Stimulated activated CD4-positive, alpha-beta T cell treated with anti-CD3 and anti-CD28 coated beads, Interleukin-12 subunit alpha, Interleukin-12 subunit beta, amount 100 ng/mL, for 4 hours (primary cell): ENCODE measurements at places on chromosomes 6 and 20.

- no peak for DNase-seq
These were observed 15.6 kb upstream of the ZNF451 start for GRCh38 chr6:57074383-57074782.

- no peak for DNase-seq
These were observed 18.2 kb downstream of the TMEM242 start for GRCh38 chr6:157304899-157305663.

DNA sequence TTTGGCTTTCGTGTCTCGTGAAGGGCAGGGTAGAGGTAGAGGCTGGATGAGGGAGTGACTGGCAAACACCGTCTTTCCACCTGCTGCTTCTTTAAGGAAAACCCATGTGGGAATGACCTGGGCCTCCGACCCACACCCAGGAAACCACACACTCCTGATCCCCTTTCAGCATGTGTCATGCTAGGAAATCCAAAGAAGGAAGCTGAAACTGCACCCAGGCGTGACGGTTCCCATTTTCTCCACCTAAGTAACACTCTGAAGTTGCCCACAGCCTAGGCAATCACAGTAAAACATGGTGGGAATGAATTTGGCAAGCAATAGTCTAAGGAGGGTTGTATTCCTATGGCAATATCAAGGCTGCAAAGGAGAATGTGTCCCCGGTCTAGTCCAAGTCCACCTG is 538.4 kb upstream of the NOX3 start:
- no peak for DNase-seq

GRCh38 chr20:31968291-31969126 is 558 bp downstream of the XKR7 start:
- DNase-seq, result peak; percentile 78

DNA sequence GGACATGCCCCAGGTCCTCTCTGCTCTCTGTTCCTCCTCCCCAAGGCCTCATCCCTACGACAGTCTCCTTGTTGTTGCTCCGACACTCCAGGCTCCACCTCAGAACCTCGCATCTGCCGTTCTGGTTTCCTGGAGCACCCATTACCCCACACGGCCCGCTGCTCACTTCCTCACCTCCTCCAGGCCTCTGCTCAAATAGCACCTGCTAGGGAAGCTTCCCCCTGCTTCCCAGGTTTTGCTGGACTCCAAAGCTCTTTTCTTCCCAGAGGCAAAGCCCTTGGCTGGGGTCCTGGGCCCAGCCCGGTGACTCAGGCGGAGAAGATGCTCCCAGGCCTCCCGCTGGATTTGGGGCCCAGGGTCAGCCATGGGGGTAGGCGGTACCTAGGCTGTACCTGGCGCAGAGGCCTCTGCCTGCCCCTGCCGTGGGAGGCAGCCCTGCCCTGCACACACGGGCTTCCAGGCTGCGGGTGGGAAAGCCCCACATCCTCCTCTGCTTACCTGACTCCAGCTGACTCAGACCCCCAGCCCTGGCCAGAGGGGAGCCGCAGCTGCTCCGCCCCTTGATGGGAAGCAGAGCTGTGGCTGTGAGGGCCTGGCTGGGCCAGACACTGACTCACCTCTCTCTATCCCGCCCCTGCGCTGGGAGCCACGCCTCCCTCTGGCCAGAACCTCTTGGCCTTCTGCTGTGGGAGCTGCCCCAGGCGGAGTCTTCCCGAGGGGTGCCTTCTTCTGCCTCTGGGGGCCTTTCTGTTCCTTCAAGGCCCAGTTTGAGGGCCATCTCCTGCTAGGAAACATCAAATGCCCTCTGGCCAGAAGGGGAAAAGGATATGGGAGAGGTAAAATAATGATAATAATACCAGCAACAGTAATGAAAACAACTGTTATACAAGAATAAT is 130.5 kb downstream of the CEBPB start:
- no peak for DNase-seq

DNA sequence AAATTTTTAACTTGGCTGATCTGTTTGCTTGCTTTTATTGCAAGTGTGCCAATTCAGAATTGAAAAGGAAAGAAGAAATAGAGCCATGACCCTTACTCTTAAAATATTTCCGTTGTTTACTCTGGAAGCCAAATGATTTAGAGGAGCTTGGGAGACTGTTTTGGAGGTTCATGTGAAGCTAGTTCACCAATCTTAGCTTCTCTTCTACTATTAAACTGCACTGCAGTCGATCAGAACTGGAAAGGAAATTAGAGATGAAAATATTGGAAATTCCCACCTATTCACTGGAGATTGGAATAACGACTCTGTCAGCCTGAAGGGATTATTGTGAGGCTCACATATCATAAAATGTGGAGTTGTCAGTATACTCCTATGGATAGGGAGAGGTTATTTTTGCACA is 81.8 kb downstream of the MLIP start:
- DNase-seq, result no peak

DNA sequence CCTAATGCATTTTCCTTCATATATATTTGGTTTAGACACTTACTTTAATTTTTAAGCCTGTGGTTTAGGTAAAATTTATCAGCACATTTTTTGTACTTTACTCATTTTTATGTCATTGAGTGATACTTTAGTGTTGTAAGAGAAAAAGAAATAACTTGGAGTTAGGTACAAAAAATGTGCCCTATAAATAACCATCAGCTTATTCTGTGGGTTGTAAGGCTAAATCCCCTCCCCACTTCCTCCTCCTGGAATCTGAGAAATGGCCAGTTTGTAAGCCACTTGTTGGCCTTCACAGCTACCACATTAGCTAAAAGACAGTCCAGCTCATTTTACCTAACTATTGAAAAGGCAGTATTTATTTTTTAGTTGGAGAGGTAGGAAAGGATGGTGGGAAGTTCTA is 576.3 kb downstream of the PKHD1 start:
- no peak for DNase-seq

DNA sequence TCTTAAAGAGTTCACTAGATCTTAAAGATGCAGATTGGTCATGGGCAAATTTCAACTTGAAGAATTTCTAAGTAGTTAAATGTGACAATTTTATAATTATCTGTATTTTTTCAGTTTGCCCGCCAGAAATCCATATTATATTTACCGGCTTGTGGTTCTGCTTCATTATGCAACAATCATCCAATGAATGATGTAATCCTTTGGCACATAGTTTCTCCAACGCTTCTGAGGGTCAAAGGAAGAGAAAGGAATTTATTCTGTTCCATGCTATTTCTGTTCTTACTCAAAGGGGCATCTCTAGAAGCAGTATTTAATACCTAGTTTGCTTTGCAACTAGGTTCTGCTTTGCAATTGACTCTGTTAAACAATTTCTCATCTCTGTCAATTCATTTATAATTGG is 359.3 kb upstream of the PLCB4 start:
- no peak for DNase-seq

- DNase-seq, result no peak
These were observed 42.8 kb downstream of the MMS22L start for GRCh38 chr6:97240222-97240621.

DNA sequence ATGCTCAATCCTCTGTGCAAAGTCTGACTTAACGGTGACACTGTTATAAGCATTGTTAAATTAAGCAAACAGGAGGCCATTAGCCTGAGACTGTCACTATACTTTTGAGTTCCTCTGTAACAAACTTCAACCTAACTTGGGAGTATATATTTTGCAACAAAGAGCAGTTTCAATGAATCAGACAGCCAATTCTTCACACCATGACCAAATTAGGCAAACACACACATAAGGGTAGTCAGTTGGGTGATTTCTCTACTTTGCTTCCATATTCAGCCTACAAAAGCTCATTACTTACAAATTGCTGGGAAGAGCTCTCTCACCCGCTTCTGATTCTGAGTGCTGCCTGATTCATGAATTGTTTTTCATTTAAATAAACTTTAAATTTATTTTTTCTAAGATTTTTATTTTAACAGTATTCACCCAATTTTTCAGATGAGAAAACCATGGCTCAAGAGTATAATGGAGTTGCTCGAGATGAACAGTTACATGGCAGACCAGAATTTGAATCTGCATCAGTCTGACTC is 60.5 kb downstream of the HACE1 start:
- DNase-seq, result no peak

GRCh38 chr20:19098117-19098516 is 114.3 kb upstream of the SLC24A3 start:
- no peak for DNase-seq

- DNase-seq, result no peak
These were observed 221.4 kb upstream of the RREB1 start for GRCh38 chr6:6886171-6886885.

DNA sequence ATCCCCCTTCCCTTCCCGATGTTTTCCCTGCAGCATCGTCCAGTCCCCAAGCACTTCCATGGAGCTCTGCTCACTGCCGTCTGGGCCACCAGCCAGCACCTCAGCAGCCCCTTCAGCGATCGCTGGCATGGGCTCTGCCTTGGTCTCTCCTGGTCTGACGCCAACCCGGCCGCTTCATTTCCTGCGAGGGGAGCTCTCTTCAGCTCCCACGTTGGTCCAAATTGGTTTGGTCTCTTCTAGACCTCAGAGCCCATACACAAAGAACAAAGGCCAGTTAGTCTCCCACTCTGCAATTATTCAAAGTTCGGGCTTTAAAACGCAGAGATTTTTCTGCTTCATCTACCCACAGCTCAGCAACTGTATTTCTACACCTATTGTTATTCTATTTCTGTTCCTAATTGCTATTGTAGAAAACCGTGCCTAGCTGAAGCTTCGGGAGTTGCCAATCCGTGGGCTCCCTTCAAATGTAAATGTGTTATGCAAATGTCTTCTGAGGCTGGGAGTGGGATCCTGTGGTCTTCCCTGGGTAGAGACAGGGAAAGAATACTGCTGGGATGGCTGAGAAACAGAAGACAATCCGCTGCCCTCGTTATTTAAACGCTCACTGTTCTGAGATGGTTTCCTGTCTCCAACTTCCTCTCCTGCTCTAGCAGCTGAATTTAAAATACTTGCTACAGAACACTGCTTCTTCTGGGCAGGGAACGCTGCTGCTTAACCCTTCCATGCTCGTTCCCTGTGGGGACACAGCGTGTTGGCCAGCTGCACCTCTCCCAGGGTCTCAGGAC is 154.2 kb upstream of the QKI start:
- no peak for DNase-seq

DNA sequence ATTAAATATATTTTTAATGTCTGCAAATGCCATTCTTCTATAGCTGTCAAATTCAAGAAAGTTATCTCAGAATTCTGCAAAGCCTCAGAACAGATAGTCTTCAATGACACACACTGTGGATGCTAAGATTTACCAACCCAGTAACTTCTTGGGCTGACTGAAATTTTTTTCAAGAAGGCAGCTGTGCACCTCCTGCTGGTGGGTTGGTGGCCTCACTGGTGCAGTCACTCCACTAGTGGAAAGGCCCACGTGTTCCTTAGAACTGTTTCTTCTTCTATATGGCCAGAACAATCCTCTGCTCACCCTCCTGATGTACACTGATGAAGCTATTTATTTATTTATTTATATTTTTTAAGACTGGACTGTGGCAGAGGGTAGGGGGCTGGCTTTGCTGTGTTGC is 28.1 kb upstream of the MTCL3 start:
- no peak for DNase-seq

DNA sequence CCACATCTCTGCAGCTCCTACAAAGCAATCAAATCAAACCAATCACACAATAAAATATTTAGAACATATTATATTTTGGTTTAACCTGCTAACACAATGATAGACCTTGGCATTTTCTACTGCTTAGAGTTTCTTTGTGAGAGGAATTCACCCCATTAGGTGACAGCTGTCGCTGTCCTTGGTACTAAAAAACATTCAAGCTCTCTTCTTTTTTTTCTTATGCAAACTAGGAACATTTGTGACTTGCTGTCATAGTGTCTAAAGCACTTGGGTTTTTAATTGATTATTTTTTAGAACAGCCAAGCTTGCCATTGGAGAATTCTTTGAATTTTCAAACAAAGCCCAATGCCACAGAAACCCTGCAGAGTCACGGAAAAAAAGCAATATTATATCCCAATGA is 46.4 kb downstream of the CNR1 start:
- DNase-seq, result no peak

DNA sequence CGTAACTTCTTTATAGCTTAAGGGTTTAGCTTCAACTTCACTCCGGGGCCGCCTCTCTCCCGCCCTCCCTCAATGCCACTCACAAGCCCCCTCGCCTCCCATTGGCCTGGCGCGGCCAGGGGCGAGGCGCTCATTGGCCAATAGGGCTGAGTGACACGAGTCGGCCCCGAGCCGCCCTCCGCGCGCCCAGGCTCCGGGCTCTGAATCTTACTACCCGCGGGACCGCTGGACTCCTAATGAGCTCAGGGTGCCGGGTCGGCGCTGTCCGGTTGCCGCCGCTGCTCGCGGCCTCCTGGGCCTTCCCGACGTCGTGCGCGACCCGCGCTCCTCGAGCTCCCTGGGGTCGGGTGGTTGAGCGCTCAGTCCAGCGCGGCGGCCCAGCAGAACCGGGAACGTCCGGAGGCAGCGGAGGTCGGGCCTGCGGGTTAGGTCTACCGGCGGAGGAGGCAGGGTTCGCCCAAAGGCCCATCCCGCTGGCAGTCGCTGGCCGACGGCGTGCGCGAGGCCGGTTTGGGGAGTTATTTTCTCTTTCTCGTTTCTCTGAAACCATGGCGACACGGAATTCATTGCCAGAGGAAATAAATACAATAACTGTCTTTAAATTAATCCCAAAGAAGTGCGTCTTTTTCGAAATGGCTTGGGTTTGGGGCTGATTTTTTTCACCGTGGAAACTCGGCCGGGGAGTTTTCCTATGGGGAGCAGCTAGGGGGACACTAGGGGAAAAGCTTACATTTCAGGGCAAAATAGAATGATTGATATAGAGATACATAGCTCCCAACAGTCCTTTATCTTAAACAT is at the start of gene SIM1:
Gene SIM1, minus strand, starts transcription at position 19 of the 798 bp plus-strand sequence. CDS start 1,453 bp downstream, outside the sequence.
- no peak for DNase-seq

- DNase-seq, result no peak
These were observed 849.9 kb upstream of the EPHA7 start for GRCh38 chr6:94269256-94269655.

- no peak for DNase-seq
These were observed 58.1 kb downstream of the RPRD1B start for GRCh38 chr20:38091441-38092216.

GRCh38 chr20:58568126-58568482 is 52.9 kb upstream of the APCDD1L start:
- no peak for DNase-seq

- DNase-seq, result no peak
These were observed 7.4 kb downstream of the TMEM14C start for GRCh38 chr6:10730254-10730653.

GRCh38 chr6:106440546-106440945 is 80.0 kb downstream of the CRYBG1 start:
- DNase-seq, result no peak
